ENCODE measurements at places on chromosomes 12 and 14.

GRCh38 chr12:93341409-93342049, 36.2 kb upstream of the NUDT4 start:
- no peak for DNase-seq

- no peak for DNase-seq
Measured at GRCh38 chr14:77593501-77593961, 22.9 kb downstream of the SPTLC2 start.

- DNase-seq = no peak
Measured at GRCh38 chr14:60485057-60485597, 736 bp downstream of the C14orf39 start.

DNA sequence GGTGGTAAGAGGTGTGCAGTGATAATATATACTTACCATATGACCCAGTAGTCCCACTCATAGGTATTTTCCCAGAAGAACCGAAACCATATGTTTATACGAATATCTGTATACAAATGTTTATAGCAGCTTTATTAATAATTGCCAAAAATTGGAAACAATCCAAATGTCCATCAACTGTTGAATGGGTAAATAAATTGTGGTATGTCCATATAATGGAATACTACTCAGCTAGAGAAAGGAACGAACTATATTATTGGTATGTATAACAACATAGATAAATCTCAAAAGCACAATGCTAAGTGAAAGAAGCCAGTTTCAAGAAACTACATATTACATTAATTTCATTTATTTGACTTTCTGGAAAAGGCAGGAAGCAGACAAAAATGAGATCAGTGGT, 66.1 kb downstream of the TTLL5 start:
- DNase-seq = no peak

DNA sequence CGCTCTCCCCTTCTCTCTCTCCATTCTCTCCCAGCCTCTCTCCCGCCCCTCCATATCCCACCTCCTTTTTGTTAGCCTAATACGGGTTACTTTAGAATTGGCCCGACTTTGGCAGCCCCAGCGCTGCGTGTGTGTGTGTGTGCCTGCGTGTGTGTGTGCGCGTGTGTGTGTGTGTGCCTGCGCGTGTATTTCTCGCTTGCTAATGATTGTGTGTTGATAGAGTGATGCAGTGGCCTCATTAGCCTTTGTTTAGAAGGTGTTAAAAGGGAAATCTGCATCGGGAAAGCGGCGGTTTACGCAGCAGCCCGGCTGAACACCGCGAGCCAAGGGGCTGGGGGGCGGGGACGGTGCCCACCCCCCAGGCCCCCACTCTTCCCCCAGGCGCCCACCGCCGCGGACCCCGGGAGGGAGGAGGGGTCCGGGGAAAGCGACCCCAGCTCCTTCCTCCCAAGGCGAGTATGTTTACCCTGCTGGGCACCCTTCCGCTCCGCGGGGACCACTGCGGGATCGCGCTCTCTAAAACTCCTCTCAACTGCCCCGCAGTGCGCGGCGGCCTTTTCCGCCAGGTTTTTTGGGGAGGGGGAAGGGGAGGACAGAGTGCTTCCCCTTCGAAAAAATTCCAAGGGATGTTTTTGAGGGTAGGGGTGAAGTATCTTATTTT, 6.8 kb upstream of the LHX5 start:
- no peak for DNase-seq

DNA sequence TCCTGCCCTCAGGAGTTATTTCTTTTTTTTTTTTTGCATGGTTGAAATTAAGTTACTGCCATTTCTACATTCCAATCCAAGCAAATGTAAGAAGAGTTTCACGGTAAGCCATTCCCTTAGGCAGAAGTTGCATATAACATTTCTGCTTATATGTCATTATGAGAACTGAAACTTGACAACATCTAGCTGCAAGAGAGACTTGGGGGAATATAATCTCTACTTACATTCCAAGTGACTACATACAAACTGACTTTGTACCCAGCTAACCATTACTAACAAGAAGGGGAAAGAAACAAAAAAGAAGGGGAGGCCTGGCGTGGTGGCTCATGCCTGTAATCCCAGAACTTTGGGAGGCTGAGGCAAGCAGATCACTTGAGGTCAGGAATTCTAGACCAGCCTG, 7.3 kb upstream of the RESF1 start:
- no peak for DNase-seq

DNA sequence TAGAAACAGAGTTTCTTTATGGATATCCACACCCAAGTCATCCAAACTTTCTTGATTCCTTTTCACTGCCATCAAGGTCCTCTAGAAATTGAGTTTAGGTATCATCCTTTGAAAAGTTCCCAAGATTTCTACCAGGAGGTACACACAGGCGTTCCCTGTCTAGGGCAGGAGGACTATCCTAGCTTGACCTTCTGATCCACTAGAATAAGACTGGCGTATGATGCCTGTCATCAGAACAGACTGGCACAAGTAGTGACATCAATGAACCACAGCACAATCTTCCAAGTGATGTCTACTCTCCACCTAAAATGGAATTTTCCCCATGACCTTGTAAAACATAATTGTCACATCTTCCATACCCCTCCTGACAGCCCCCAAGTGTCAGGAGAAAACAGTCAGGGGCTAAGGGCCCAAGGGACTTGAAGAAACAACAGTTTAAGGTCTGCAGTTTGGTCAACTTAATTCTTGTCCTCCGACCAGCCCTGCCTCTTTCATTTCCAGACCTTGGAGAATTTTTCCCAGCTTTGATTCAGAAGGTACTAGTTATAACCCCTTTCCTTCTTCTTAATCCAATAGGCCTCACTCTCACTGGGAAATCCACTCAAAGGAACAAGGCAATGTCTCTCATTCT, 100.7 kb upstream of the FKBP4 start:
- DNase-seq = no peak

DNA sequence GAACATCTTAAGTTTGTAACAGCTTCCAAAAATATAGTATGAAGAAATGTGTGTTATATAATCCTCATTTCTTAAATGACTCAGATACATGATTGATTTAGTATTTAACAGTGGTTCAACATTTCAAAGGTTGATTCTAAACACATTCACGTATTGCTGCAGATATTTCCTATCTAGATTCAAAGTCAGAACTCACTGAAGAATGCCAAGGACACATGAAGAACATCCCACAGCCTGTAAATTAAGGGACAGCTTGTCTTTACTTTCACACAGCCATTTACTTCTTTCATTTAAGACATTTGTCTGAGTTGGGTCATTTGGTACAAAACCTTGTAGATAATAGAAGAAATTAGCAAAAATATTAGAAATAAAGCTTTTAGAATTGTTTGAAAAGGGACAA, 66.9 kb upstream of the CPSF6 start:
- no peak for DNase-seq

DNA sequence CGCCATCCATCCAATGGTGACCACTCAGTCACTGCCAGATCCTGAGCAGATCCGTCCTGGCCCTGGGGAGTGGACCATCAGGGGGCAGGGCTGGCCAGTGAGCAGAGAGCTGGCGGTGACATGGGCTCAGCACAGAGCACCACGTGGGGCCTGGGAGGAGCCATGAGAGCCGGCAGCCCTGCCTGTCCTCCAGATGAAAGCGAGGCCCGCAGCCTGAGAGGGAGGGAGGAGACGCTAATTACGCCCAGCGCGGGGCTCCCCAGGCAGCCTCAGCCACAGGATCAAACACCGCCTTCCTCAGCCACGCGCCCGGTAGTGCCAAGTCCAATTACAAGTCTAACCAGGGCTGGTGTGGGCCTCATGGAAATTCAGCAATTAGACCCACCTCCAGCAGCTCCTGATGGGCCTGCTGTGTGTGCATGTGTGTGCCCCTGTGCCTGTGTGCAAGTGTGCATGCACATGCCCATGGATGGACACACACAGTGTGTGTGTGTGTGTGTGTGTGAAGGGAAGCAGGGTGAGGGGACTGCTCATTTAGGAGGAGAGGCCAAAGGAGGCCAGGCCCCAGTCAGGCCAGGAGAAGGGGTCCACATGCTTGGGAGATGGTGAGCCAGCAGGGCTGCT, 68.0 kb downstream of the KIF26A start:
- DNase-seq = no peak

GRCh38 chr12:125006365-125006764, 12.9 kb downstream of the BRI3BP start:
- no peak for DNase-seq

DNA sequence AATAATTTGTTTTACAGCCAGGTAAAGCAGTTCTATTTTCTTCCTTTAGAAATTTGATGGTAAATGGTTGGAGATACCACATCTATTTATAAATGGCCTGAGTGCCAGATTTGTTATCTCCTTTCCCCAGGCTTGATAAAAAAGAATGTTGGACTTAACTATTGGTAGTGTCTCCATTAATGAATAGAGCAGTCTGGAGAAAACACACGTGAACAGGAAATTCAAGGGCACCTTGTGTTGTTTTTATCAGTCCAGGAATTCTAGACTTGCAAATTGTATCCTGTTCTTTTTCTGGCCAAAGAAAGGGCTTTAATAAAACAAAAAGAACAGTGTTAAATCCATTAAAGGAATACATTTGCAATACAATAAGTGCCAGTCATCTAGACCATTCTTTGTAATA, 40.8 kb upstream of the BMAL2 start:
- DNase-seq = no peak

DNA sequence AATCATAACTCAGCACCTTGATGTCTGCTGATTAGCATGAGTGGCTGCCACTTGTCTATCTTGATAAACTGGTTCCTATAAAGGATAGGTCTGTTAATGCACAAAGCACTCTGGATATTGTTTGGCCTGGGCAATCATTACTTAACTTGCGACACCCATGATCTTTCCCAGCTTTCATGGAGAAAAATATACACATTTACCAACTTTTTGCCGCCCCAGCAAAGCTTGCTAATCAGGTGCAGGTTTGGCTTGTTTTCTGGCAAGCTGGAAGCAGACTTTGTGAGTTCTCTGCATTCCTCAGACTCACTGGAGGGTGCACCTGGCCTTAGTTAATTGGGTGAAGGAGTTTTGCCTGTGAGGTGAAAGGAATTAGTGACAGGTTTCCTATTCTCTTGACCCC, 1126.4 kb upstream of the FLRT2 start:
- DNase-seq = no peak

GRCh38 chr14:85195872-85196477, 334.0 kb upstream of the FLRT2 start:
- DNase-seq = no peak

DNA sequence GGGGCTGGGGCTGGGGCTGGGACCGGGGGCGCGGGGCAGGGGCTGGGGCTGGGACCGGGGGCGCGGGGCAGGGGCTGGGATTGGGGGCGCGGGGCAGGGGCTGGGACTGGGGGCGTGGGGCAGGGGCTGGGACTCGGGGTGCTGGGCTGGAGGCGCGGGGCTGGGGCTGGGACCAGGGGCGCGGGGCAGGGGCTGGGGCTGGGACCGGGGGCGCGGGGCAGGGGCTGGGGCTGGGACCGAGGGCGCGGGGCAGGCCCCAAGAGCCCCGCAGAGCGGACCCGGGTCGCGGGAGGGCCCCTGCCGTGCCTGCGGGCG, 452 bp downstream of the P2RX2 start:
- DNase-seq = no peak

Data from T-helper 2 cell treated with Interferon-gamma antibody and Interleukin-4, amounts not matched to agents 5 μg/mL and 100 μg/mL, for 36 hours (primary cell).